CD4-positive, alpha-beta T cell treated with Interleukin-4 for 1 hour (primary cell): ENCODE measurements at places on chromosomes 2 and 18.

GRCh38 chr2:224310943-224311625, 90.8 kb downstream of the FAM124B start:
- DNase-seq = no peak

GRCh38 chr2:237558961-237559641, 7.3 kb upstream of the PRLH start:
- no peak for DNase-seq

- DNase-seq = no peak
Observed at GRCh38 chr2:191657977-191658376, 20.0 kb upstream of the NABP1 start.

DNA sequence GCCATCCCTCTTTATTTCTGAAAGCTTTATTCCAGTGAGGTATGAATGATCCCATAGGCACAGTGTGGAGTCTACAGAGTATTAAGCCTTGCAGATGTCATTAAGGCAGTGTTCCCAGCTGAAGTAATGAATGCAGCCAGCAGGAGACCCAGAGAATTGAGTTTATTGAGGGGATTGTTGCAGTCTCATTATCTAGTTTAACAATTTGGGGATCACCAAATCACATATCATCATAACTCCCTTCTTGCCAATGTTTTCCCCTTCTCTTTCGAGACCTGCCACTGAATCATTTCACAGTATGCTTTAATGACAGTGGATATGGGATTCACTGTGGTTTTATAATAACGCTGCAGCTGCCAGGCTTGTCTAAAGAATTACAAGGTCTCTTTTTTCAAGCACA, 249.3 kb upstream of the FSHR start:
- no peak for DNase-seq

GRCh38 chr2:176483901-176484568, 214.8 kb downstream of the MTX2 start:
- no peak for DNase-seq

GRCh38 chr2:235773188-235773928, 279.5 kb downstream of the AGAP1 start:
- no peak for DNase-seq

DNA sequence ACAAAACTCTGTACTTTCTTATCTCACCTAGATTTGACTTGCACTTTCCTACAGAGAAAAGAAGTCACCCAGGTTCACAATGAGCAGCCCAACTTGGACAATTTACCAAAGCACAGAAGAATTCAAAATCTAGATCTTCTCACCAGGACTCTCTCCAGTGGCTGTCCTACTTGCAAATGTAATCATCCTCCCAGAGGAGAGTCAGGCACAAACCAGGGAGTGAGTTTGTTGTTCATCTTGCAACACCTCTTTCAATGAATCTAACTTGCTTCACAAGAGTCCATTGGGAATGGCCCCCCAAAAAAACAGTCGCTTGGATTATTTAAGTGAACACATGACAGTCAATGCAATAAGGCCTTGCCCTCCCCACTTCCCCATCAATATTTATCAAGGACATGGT, 144.6 kb downstream of the ATL2 start:
- no peak for DNase-seq

- DNase-seq = no peak
Observed at GRCh38 chr2:116810071-116810470, 1004.4 kb upstream of the DDX18 start.

GRCh38 chr2:224584111-224584784, 915 bp downstream of the CUL3 start:
- DNase-seq = peak; percentile 26

GRCh38 chr2:74000666-74001065, 16.0 kb downstream of the TET3 start:
- no peak for DNase-seq

GRCh38 chr2:237894396-237894979, 35.1 kb downstream of the RAMP1 start:
- no peak for DNase-seq

DNA sequence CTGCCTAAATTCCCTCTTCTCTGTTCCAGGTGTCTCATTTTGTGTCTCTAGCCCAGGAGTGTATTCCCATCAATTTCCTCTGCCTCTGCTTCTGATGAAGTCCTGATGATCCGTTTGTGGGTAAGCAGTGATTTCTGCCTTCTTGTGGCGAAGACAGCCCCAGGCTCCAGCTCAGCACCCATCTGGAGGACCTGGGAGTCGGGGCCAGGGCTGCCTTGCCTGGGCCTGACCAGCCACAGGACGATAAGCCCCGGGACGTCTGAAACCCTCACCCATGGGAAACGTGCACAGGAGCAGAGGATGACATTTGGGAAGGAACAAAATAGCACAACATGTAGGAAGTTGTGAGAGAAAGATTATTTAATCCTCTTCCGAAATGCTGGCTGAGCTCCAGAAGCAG, 206.9 kb downstream of the FBXO15 start:
- no peak for DNase-seq

DNA sequence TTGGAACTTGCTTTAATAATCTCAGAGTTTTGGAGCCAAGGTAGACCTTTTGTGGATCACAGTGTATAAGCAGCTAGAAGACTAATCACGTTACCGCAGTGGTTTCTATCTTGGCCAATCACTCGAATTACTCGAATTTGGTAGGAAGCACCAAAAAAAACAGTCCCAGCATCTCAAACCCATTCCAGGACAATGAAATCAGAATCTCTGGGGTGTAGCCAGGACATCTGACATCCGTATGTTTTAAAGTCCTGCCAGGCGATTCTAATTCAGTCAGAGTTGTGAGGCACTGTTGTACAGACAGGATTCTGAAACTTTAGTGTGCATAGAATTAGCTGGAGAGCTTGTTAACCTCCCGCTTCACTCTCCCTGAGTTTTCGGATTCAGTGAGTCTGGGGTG, 30.8 kb downstream of the GRHL1 start:
- DNase-seq = no peak

DNA sequence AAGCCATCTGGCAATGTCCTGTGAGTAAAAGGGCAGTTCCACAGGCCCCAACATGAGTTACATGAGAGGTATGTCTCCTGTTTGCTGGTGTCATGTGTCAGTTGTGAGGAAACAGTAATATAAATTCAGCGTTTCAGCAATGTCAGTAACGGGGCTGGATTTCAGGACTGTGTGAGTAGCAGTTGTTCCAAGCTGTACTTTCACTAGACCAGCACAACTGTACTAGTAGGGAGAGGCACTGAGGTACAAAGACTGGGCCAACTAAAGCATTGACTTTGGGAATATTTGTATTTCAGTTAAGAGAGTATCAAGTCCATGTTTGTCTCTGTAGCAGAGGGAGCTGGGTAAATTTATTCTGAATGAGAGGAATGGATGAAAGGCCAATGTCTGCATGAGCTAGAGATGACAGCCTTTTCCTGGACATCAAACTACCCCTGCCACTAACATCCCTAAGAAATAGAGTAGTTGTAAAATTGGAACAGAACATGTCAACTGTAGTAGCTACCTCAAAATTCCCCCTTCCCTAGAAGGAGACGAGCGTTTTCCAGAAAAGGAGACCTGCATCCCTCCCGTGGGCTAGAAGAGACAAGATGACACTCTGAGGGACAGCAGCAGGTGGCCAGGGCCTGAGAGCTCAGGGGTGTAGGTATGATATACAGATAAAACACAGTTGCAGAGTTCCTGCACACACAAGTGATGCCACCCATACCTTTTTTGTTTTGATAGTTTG, 24.4 kb downstream of the EIF4E2 start:
- no peak for DNase-seq

GRCh38 chr18:7369006-7369405, 138.1 kb downstream of the LRRC30 start:
- DNase-seq = no peak

- DNase-seq = no peak
Observed at GRCh38 chr2:180555391-180555965, 424.9 kb upstream of the UBE2E3 start.

- DNase-seq = no peak
Observed at GRCh38 chr2:239619369-239619768, 218.5 kb upstream of the HDAC4 start.

DNA sequence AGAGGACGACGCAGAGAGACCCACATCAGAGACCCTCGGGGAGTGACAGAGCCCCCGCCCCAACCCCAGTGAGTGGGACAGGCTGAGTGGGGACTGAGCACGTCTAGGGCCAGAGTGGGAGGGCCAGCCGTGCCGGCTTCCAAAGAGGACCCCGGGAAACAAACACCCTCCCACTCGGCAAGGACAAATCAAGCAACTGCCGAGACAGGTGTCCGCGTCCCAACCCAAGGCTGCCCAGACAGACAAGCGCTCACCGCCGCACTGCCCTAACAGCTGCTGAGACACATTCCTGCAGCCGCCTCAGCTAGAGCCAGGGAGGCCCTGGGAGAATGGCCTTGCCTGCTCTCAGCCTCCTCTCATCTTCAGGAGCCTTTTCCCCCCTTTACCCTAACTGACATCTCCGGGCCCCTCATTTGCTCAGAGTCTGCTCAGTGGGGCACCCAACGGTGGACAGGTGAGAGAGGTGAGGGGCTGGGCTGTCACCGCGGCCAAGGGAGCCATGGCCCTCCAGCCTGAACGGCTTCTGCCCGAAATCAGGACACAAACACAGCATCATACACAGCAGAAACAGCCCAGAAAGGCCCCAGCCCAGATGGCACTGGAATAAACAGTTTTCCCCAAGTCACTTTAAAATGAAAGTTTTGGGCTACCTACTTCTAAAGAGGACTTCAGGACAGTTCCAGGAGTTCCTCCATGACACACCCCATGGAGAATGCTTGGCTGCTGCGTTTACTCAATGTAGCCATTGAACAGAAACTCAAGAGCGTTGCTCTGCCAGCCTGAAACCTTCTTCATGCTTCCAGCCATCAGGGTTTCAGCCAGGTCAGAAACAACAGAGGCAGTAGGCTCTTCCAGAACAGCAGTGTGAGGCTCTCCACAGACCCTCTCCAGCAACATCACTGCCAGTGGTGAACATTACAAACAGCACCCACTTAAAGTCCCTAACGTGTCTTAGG, 23.6 kb downstream of the SLC66A2 start:
- no peak for DNase-seq

GRCh38 chr2:146561996-146562395, 1282.8 kb upstream of the ACVR2A start:
- no peak for DNase-seq

GRCh38 chr18:25423760-25424159, 71.8 kb upstream of the ZNF521 start:
- no peak for DNase-seq

DNA sequence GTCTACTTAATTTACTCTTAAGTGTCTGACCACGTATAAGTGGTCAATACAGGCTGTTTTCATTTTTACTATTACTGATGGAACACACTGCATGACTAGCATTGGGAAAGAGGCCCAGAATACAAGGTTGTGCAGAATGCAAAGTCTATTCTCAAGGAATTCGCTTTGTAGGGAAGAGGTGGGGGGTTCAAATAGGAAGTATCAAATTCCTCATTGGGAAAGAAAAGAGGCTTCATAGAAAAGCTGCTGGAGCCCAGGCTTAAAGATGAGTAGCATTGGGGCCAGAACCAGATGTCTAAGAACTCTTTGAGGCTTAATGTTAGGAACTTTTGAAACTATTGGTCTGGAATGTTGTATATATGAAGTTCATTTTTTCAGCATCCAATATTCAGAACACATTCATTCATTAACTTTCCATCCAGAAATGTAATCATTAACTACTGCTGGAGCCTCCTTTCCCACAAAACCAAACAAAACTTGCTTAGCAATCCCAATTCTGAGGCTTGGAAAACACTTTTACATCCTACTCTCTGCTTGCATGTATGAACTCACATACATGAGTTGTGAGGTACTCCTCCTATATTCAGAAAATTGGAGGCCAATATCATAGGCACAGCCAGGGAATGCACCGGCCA, 994 bp upstream of the LRATD1 start:
- no peak for DNase-seq

DNA sequence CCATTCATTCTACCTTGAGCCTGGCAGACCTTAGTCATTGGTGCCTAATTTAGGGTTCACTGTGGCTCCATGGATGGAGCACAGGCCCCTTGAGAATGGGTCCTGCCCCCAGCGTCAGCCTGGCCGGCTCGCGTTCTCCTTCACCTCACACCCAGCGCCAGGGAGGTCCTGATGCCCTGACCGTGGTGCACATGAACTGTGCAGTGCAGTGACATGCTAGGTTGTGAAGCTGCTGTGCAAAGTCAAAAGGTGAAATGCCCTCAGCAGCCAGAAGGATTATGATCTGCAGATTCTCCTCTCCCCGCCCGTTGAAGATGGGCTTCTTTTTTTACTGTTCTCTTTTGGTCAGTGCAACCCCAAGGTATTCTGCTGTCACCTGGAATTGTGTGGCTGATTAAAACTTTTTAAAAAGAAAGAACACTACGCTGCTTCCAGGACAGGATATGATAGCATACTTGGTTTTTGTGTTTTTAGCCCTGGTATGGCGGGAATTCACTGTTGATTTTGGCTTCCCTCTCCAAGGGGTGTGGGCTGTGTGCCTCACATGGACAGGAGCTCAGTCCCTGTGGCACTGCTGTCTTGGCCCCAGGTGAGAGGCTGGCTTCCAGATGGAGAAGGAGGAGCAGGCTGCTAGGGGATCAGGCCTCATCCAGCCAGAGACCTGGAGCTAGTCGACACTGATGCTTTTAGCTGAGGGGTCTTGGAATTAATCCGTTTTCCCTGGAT, 49.4 kb upstream of the MCFD2 start:
- DNase-seq = no peak

- DNase-seq = no peak
Observed at GRCh38 chr2:63614983-63615945, 26.5 kb downstream of the MDH1 start.

- DNase-seq = no peak
Observed at GRCh38 chr2:158998551-158999248, 30.3 kb downstream of the TANC1 start.

GRCh38 chr18:41146301-41146700, 808.7 kb upstream of the PIK3C3 start:
- DNase-seq = no peak

GRCh38 chr2:186841940-186842339, 7.0 kb downstream of the ZSWIM2 start:
- DNase-seq = no peak

DNA sequence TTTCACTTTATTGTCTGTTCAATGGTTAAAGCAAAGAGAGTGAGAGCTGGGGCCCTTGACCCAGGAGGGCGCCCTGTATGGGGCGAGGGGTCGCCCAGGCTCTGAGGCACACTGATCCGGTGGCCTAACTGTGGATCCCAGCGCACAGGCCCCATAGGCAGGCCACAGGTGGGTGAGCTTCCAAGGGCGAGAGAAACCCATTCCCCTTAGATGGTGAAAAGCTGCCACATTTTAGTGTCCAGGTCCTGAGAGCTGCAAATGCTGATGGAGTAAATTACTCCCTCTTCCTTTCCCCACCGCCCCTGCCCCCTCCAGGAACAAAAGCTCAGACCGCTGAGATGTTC, 5.9 kb upstream of the DLX2 start:
- DNase-seq = no peak

- no peak for DNase-seq
Observed at GRCh38 chr2:54909001-54909400, 141.2 kb downstream of the RTN4 start.
